ENCODE measurements at places on chromosomes 6 and 20. TPM values are rescaled to one million over a fixed set of nuclear protein-coding genes. Genes with fewer than 3 reads are reported as not detected.
A peak's percentile ranks its signal among the peaks of the same experiment; 100 is the strongest.

GRCh38 chr6:54020334-54020733, 90.9 kb upstream of the MLIP start:
- DNase-seq: no peak

- DNase-seq: no peak
Measured at GRCh38 chr20:17497821-17498580, 33.2 kb downstream of the BFSP1 start.

GRCh38 chr20:34163307-34163706, 51.3 kb upstream of the EIF2S2 start:
- DNase-seq: no peak

- DNase-seq: no peak
Measured at GRCh38 chr20:11553603-11554002, 364.1 kb upstream of the BTBD3 start.

DNA sequence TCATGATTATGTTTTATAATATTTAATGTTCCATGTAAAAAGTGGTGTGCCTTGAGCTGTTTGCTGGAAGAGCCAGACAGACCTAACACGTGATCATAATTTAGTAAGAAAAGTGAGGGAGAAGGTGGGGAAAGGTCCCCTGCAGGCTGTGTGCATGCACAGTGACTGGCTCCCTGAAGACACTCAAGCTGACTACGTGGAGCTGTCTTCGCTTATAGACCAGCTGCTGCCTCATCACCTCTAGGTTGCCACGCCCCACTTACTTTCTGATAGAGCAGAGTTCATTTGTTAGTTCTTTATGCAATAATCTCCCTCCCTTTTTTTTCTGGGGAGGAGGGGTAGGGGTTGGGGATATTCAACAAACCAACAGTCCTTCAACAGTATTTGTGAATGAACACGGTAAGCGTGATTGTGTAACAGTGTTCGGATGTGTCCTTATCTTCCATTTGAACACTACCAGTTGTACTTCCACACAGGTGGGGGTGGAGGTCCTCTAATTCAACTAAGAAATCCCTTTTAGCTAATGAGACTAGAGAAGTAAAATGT, 157.3 kb downstream of the BACH2 start:
- no peak for DNase-seq

DNA sequence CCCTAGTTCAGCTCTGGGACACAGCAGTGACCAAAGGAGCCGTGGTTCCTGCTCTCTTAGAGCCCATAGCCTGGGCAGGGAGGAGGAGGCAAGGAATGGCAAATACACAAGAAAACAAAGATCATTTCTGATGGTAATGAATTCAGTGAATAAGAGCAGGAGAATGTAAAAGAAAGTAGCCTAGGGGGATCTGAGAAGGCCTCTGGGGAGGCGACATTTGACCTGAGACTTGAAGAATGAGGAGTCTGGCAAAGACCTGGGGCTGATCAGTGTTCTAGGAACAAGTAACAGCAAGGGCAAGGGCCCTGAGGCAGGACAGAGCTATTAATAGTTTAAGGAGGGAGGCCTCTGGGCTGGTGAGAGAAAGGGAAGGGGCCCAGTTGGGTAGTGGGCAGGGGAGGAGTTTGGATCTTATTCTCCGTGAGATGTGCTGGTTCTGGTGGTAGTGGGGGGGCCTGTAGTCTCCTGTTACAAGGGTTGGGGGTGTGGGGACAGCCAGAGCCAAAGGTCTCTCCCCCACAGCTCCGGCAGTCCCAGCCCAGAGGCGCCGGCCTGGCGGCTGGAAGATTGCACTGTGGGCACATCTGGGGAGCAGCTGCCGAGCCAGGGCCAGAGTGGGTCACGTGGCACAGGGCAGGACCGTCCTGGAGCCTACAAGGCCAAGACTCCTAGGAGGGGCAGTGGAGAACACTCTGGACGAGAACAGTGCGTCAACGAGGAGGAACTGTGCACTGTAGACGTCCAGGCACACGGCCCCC, 9.3 kb upstream of the ID1 start:
- no peak for DNase-seq

DNA sequence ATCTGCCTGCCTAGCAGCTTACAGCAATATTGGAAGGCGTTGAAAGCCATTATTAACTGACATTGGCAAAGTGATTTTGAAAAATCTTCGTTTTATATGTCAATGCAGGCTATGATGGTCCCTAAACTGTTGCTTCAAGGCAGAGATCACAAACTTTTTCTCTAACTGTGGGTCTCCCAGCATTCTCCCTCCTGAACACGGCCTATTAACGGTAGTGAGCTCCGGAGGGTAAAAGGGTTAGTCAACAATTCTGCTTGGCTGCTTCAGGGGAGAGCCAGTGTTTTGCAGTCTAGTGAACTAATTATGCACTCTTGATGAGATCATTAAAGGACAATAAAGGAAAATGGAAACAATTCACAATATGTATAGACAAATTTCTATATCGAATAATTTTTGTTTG, 261.8 kb upstream of the QKI start:
- DNase-seq: no peak

- DNase-seq: no peak
Measured at GRCh38 chr6:57201718-57202117, 20.4 kb downstream of the RAB23 start.

DNA sequence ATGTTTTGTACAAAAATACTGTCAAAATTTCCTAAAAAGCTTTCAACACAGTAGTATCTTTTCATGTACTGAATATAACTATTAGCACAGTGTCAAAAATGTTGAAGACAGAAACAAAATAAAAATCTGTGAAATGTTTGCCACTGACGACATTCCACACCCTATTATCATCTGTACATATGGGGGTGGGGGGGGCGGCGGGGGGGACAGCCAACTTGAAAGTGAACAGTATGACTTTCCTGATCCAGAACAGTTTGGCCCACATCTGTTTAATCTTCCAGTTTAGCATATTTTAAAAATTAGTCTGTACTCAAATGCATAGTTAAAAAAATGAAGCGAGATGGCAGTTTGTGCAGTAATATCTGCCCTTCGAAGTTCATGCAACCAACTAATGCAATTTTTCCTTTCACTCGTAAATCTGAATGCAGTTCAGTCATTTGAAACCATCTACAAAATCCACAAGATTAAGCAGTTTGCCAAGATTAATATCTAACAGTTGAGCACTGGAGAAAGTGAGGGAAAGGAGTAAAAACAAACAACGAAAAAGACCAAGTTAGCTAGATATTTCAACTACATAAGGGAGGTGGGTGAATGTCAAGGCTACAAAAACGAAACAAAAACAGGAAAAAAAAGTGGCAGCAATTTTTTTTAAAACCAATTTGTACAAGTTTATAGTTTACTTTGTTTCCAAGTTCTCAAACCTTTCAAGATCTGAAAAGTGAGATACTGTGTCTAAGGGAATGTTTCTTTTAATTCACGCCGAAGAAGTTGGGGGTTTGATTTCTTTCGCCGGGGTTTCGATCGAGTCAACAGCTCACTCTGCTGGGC, 1.9 kb downstream of the CITED2 start:
- DNase-seq: no peak

DNA sequence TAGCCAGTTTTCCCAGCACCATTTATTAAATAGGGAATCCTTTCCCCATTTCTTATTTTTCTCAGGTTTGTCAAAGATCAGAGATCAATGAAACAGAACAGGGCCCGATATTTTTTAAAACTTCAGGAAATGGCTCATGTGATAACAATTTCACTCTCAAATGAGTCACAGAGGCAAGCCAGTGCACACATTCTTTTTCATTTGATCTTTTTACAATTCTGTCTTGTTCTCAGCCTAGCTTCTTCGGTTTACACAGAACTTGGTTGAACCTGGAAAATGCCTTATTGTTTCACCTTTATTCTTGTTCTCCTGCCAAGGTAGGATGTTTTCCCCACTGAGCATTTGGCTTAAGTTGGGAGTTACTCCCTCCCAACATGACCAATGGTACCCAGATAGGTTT, 258.9 kb downstream of the COL12A1 start:
- no peak for DNase-seq

GRCh38 chr6:107489636-107490565, at the start of gene SOBP:
Gene SOBP, plus strand, starts transcription at chr6:107490117. Its CDS starts 500 bp downstream, at chr6:107490617.
- DNase-seq: peak; percentile 50

GRCh38 chr20:51043811-51044210, 20.9 kb upstream of the KCNG1 start:
- DNase-seq: no peak

DNA sequence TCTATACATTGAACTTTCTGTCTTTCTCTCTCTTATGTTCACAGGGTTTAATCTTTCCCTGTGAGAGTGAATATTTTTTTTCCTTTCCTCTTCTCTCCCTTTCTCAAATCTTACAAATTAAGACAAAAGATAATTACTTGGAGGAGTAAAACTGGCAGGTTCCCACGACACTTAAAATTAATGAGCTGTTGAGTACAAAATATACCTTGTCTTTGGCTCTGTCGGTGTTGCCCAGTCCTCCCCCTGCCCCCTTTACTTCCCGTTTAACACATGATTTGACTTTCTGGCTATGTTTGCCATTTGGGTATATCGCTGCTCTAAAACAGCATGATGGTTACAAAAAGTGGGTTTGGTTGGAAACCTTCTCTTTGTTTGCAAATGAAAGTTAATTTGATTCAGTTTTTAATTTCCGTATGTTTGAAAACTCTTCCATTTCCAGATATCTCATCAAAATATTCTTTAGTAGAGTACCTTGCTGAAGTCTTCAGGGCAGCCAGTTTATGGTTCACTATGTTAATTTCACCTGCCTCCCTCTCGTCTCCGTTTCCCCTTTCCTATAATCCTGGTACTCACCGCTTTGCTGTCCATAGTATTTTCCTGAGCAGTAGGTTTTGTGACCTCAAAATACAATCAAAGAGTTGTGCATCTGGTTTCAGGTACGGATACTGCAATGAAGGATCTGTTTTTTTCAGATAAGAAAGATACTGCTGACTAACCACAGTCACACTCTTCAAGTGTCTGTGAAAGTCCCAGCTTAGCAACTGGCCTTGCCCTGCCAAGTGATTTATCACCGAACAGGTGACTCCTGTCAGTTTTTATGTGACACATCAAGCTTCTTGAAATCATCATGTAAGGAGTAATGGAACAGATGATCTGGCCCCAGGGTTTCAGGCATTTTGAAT, 181.2 kb downstream of the DTNBP1 start:
- peak; percentile 28 for DNase-seq

The CD40 gene
- 29.2 TPM for total RNA-seq

The C6orf15 gene
- total RNA-seq: not detected

The TDP2 gene
- 42.4 TPM for total RNA-seq

The CAP2 gene
- not detected for total RNA-seq

The PTPRT gene
- total RNA-seq: not detected

The LRRC73 gene
- total RNA-seq: 0.47 TPM

All from activated T-cell treated with anti-CD3 and anti-CD28 coated beads, Interleukin-2, amount 50 U/mL, for 4 hours (primary cell).